Kidney capillary endothelial cell (primary cell): ENCODE measurements at places on chromosomes 3 and 15.

DNA sequence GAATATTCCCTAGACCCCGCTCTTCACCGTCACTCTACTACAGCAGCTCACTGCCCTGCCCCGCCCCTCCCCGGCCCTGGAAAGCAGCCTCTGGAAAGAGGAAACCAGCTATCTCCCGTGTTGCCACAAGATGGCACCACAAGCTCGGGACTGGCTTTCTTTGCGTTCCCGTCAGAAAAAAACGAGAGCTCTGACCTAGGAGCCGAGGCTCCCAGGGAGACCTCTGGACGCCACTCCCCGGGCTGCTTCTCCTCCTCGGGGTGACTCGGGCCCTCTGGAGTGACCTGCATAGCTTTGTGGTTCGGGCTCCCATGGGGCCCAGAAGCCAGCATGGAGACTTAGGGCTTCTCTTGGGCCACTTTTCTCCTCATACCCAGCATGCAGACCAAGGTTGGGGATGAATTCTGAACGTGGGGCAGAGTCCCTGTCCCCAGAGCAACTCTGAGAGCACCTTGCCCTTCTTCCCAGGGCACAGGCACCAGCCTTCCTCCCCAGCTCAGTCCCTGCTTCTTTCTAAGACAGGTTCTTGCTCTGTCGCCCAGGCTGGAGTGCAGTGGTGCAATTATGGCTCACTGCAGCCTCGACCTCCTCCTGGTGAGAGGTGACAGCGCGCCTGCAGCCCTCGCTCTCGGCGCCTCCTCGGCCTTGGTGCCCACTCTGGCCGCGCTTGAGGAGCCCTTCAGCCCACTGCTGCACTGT lies 19.0 kb downstream of the STOML1 start:
- DNase-seq = peak; percentile 83

- DNase-seq = no peak
Measured at GRCh38 chr15:60576044-60576443, 97.1 kb upstream of the ICE2 start.

- DNase-seq = no peak
Measured at GRCh38 chr15:44094781-44095180, 100.3 kb downstream of the FRMD5 start.

DNA sequence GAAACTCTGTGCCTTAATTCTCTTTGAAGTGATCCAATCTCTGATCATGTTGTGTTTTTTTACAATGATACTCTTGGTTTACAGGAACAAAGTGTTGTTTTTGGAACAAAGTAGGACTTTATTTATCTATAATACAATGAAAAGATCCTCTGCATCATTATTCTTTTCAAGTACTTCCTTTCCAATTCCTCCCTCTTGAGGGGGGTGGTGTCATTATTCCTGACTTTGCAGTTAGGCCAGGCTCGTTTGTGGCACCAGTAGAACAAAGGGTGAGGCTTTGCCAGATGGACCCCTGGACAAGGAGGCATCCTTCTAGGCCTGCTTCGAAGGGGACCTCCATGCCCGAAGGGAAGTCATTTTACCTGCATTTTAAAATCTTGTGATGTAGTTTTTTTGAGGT lies 41.7 kb upstream of the ZBTB38 start:
- DNase-seq = no peak

DNA sequence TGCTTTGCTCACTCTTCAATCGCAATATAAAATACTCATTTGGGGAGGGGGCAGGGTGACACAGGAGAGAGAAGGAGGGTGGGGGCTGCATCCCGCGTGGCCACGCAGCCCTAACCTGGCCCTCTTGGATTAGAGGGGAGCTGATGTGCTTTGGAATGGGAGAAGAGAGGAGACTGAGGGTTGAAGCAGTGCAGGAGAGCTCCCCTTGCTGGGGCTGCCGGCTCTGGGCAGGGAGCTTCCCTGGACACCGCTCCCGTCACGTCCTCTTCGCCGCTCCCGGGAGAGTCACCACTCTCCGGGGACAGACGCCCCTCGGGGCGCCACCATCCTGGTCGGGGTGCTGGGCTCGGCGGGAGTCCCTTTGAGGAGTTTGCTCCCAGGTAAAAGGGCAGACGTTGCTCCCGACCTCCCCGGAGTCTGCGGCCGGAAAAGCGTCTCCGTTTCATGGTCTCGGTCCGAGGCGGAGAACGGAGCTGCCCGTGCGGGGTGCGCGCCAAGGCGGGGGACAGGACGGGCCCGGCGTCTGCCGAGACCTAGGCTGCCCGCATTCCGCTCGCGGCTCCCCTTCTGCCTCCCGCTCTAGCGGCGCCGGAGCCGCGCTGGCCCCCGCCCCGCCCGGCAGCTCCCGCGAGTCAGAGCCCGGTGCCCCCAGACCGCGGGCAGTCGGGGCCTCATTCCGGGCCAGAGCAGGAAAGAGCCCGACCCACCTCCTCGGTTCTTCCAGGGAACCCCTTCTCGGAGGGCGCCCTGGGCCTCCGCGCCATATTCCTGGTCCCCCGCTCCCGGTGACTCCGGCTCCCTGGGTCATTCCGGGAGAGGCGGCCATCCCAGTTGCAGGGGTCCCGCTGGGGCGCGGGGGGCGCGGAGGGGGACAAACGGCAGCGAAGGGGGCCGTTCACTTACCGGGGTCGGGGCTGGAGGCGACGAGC lies 603 bp downstream of the SLC7A14 start:
- DNase-seq = no peak

GRCh38 chr15:38877471-38877870 lies 312.9 kb upstream of the RASGRP1 start:
- no peak for DNase-seq

GRCh38 chr15:56174649-56175048 lies 69.0 kb downstream of the RFX7 start:
- DNase-seq = no peak

GRCh38 chr3:60101621-60102020 lies 1051.8 kb upstream of the CFAP20DC start:
- DNase-seq = no peak
